ENCODE measurements at places on chromosomes 7 and 10.

DNA sequence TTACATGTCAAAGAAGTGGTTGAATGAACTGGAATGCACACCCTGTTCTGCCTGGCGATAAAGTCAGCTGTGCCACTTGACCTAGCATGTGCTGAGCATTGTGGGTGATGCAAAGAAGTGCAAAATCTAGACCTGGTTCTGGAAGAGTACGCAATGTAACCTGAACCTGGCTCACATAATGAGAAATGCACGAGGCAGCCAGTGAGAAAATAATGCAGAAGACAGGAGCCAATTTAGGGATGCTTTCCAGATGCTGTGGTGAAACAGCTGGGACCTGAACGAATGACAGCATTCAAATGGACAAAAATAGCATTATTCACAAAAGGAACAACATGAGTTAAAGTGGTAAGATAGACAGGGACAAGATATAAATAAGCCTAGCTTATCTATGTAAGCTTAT lies 402.6 kb downstream of the SORCS1 start:
- DNase-seq, result no peak

GRCh38 chr10:87706731-87707130 lies 47.1 kb downstream of the PAPSS2 start:
- no peak for DNase-seq

DNA sequence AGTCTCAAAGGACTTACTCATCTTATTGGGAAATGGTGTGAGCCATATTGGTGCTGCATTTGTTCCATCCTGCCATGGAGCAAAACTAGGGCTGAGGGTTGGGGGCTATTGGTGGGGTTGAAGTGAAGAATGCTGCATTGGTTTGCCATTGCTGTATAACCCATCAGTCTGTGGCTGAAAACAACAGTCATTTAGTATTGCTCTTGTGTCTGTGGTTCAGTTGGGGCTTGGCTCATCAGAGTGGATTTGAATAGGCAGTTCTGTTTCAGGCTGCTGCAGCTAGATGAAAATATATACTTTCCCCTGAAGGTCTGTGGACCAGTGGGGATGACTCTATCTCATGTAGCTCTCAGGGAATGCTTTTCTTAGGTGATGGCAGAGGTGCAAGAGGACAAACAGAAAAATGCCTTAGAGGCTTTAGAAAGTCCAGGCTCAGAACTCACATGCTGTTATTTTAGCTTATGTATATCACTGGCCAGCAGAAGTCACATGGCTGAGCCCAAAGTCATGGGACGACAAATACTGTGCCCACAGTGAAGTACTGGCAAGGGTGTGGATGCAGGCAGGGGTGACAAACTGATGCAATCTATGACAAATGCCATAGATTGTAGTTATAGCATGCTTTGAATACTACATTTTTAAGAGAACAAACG lies 15.2 kb upstream of the EXOC6 start:
- DNase-seq, result no peak

GRCh38 chr7:10723832-10724231 lies 249.8 kb upstream of the PHF14 start:
- DNase-seq, result no peak

GRCh38 chr10:26478061-26478460 lies 39.9 kb downstream of the APBB1IP start:
- DNase-seq, result no peak

- peak; percentile 27 for DNase-seq
Observed at GRCh38 chr10:132904181-132904813, 38.1 kb downstream of the CFAP46 start.

DNA sequence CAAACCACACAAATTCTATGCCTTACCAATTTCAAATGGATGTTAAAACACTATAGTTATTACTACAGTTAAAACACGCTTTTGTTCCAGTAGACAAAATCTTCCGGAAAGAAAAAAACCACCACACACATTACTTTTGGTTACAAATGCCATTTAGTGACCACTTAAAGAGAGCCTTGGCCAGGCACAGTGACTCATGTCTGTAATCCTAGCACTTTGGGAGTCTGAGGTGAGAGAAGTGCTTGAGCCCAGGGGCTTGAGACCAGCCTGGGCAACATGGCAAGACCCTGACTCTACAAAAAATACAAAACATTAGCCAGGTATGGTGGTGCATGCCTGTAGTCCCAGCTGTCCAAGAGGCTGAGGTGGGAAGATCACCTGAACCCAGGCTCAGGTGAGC lies 7.2 kb downstream of the TNPO3 start:
- DNase-seq, result no peak

- DNase-seq, result no peak
Observed at GRCh38 chr7:117193564-117193963, 129.3 kb downstream of the WNT2 start.

DNA sequence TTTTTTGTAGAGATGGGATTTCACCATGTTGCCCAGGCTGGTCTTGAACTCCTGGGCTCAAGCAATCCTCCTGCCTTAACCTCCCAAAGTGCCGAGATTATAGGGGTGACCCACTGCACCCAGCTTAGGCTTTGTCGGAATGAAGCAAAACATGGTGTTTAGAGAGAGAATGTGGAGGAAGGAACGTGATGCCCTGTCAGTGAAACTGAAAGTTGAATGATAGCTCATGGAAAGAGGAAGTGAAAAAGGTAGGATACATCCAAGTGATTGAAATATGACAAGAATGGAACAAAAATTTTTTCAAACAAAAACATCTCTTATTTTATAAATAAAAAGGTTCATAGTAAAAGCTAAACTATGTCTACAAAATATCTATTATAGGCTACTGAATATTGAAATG lies 5.9 kb downstream of the AKAP9 start:
- DNase-seq, result no peak

GRCh38 chr7:80733333-80733915 lies 95.0 kb downstream of the CD36 start:
- no peak for DNase-seq

GRCh38 chr7:45224832-45225231 lies 67.2 kb downstream of the RAMP3 start:
- no peak for DNase-seq

GRCh38 chr7:7032221-7032620 lies 150.1 kb upstream of the C1GALT1 start:
- DNase-seq, result no peak

DNA sequence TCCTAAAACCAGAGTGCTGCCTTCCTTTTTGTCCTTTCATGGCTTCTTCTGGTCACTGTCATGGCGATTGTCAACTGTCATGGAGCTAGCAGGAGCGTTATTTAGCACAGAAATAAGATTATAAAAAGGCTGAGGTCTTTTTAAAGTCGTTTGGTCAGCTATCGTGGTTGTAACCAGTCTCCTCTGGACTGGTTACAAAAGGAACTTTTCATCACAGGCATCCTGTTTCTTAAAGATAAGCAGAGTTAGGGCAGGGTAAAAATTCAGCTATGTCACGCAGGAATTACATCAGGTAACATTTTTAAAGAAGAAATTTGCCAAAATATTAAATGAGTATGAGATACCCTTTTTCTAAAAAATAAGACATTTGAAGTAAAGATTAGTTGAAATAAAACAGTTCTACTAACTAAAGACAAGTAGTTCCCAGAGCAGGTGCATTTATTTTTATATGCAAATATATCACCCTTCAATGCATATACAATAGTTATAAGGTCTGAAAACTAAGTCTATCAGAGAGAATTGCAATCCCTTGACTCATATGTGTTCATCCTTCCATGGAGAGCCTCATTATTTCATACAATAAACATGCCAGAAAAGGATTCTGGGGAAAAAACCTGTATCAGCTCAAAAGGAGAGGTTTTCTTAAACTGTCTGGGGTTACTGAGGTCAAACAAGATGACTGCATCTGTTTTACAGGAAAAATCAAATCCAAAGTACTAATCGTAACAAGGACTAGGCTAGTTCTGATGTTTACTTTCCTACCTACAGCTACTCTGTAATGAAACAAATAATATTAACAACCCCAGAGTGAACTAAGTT lies 20.9 kb downstream of the FAM24A start:
- DNase-seq, result no peak

DNA sequence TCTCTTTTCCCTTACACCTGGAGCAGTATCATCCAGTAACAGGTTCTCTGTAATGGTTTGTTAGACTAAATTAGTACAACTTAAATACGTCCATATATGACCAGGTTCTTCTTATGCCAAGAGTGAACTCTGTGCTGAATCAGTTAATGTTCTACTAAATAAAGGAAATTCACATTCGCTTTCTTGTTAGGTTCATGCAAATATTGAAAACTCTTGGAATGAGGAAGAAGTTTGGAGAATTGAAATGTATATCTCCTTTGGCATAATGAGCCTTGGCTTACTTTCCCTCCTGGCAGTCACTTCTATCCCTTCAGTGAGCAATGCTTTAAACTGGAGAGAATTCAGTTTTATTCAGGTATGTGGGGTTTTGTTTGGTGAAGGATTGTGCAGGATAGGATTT lies 15.3 kb upstream of the CFAP69 start:
- DNase-seq, result no peak

DNA sequence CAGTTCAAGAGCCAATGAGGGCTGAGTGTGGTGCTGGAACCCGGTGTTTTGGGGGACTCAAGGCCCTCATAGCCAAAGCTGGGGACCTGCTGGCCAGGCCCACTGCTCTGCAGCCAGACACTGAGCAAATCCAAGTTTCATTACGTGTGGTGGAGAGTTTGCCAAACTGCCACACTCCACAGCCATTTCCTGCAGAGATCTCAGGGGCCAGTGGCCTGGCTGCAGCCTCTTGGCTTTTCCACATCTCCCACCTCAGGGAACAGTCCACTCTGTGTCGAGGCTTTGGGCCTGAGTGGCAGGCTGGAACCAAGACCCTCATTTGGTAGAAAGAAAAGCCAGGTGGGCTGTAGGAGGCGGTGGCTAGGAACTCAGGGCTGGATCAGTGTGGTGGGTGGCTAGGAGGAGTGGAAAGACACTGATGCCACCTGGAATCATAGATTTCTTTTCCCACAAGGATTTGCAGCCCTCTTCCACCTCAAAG lies 3.2 kb downstream of the HOXA11 start:
- no peak for DNase-seq

DNA sequence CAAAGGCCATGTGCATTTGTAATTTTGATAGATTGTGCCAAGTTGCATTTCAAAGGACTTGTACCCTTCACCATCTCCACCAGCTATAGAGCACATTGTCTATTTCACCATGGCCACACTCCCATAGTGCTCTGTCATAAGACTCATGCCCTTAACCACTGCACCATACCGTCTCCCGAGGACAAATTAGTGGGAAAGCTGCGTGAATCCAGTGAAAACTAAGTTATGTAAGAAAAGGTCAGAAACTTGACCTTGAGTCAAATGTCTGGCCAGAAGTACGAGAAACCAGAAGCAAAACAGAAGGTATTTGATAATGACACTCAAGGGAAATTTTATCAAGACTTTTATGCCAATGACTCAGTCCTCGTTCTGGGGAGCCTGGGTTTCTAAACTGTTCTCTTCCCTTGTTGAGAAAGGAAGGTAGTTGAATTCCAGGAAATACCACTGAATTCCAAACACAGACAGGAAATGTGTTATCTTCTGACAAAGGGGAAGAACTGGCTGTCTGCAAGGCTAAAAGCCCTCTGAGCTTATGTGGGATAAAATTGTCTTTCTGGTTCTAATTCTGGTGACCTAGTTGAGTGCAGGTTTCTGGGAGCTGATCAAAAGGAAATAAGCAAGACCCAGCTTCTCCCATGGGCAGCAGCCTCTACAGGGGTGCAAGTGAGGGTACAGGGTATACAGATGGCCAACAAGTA lies 49.7 kb downstream of the CDK1 start:
- DNase-seq, result no peak

DNA sequence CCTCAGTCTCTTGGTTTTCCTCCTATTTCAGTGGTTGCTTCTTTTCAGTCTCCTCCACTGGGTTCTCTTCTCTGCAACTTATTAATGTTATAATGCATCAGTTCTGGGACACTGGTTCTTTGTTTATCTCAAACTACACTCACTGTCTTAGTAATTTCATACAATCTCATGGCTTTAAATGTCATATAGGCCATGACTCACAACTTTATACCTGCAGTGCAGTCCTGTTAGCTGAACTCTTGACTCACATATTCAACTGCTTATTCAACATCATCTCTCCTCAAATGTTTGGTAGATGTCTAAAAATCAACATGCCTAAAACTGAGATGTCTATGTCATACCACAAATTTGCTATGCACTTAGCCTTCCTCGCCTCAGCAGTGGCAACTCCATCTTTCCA lies 101.2 kb upstream of the PALS2 start:
- DNase-seq, result no peak

DNA sequence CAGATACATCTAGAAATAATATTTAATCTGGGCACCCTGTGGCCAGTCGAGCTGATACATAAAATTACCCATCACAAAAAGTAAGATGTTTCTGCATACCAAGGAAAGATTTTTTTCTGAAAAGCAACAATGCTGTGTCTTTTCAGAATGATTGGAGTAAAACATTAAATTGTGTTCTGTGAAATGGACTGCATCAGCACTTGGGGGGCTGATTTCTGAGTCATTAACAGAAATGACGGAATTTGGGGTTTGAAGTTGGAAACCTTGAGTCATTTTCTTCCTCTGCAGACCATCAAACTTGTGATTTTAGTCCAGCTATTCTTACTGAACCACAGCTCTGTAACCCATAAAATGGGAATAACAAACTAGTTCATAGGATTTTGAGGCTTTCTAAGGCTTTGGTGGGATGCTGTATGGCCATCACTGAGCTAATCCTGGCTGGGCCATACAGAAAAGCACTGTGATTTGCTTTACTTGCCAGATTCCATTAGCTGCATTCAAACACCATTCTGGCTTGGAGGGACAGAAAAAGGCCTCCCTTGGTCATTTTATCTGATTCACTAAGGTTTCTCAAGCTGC lies 739.4 kb upstream of the IGFBP3 start:
- no peak for DNase-seq

GRCh38 chr7:33511778-33512177 lies 382.4 kb downstream of the BBS9 start:
- no peak for DNase-seq

- DNase-seq, result no peak
Observed at GRCh38 chr10:110664483-110665420, 20.6 kb downstream of the RBM20 start.

DNA sequence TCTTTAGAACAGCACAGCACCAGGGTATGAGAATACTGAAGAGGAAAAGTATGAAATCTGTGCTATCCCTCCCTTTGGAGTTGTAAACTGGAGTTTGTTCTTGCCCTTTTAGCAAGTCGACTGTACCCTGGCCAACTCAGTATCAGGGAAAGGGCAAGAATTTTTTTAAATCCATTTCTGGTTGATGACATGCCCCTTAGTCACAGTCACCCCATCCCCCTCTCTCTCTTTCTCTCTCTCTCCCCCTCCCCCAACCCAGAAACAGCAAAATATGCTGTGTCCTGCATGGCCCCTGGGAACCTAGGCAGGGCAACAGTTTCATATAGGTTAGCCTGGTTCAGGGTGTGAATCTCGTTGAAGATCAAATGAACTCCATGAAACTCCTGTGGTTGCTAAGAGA lies 177.7 kb upstream of the ADO start:
- DNase-seq, result no peak

DNA sequence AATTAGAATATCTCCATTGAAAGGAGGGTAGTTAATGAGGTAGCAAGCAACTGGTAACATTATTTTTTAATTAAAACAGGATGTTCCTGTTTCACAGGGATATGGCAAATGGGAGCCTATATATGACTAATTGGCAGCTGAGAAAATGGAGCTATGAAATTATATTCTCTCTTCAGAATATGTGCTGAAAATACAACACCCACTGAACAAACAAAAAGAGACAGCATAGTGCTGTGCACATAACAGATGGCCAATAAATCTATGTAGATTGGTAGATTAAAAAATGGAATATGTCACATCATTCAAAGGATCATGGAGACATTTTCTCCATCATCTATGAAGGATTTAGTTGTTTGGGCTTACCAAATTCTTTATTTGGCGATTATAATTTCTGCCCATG lies 362.0 kb downstream of the GPR37 start:
- no peak for DNase-seq

GRCh38 chr7:72187179-72187578 lies 225.0 kb downstream of the CALN1 start:
- DNase-seq, result no peak

Data from stimulated activated CD8-positive, alpha-beta memory T cell treated with anti-CD3 and anti-CD28 coated beads, Interleukin-15, amount 100 ng/mL, for 48 hours (primary cell).